A549 treated with CORT108297 at 1 μM for 4 hours (cell line): ENCODE measurements at places on chromosomes 16 and 17. TPM values are rescaled to one million over a fixed set of nuclear protein-coding genes. Genes with fewer than 3 reads are reported as not detected.

The PMM2 gene
- 90.3 to 103 TPM (median 92.6 TPM) in 5 replicates for total RNA-seq

The RNF227 gene
- total RNA-seq, result 1.2 to 1.9 TPM (median 1.5 TPM) in 5 replicates

The SLC13A2 gene
- total RNA-seq, result 0.06 to 0.15 TPM (median 0.12 TPM) in 5 replicates

The CES4A gene
- total RNA-seq, result 1.6 to 2.1 TPM (median 1.9 TPM) in 5 replicates

The AOC2 gene
- total RNA-seq, result 2.0 to 2.4 TPM (median 2.1 TPM) in 5 replicates

The NHLRC4 gene
- total RNA-seq, result 0.18 to 0.31 TPM (median 0.23 TPM) in 5 replicates

The CTCF gene
- total RNA-seq, result 33.0 to 40.9 TPM (median 35.4 TPM) in 5 replicates

The TAF1C gene
- total RNA-seq, result 22.8 to 36.8 TPM (median 32.7 TPM) in 5 replicates

The ASGR1 gene
- total RNA-seq, result 0.59 to 1.4 TPM (median 1.2 TPM) in 5 replicates

The RASD1 gene
- 0.80 to 1.3 TPM (median 1.0 TPM) in 5 replicates for total RNA-seq

The TPSD1 gene
- not detected in 5 replicates for total RNA-seq

The GSDMA gene
- not detected in 5 replicates for total RNA-seq

The ANKRD40CL gene
- not detected in 5 replicates for total RNA-seq

The TMEM92 gene
- total RNA-seq, result 19.2 to 32.5 TPM (median 24.2 TPM) in 5 replicates

The KRT28 gene
- not detected in 5 replicates for total RNA-seq

The RASL10B gene
- total RNA-seq, result 0.07 to 0.15 TPM (median 0.11 TPM) in 5 replicates

The CACNG1 gene
- 0.08 to 0.25 TPM (median 0.14 TPM) in 4 of 5 replicates, not detected in the other for total RNA-seq

The KRT25 gene
- total RNA-seq, result not detected in 5 replicates

The HAP1 gene
- total RNA-seq, result 0.88 to 2.0 TPM (median 1.7 TPM) in 5 replicates

The SERPINF2 gene
- 1.4 to 2.2 TPM (median 2.0 TPM) in 5 replicates for total RNA-seq

The CRHR1 gene
- 0.13 to 0.16 TPM (median 0.14 TPM) in 3 of 5 replicates, not detected in the others for total RNA-seq

The SHISA6 gene
- total RNA-seq, result not detected in 5 replicates

The WFIKKN2 gene
- total RNA-seq, result 0.03 TPM in 1 of 5 replicates, not detected in the others

The SGF29 gene
- total RNA-seq, result 19.5 to 24.2 TPM (median 21.4 TPM) in 5 replicates

The EME1 gene
- 14.9 to 16.1 TPM (median 15.6 TPM) in 5 replicates for total RNA-seq

The BORCS6 gene
- total RNA-seq, result 5.4 to 9.0 TPM (median 8.1 TPM) in 5 replicates

The TCAP gene
- 0.52 to 1.4 TPM (median 0.92 TPM) in 5 replicates for total RNA-seq

The CPNE7 gene
- 48.7 to 75.7 TPM (median 70.3 TPM) in 5 replicates for total RNA-seq
